Stimulated activated CD8-positive, alpha-beta memory T cell treated with anti-CD3 and anti-CD28 coated beads, Interleukin-7, amount 100 ng/mL, for 1 hour (primary cell): ENCODE measurements at places on chromosomes 2 and 18.

DNA sequence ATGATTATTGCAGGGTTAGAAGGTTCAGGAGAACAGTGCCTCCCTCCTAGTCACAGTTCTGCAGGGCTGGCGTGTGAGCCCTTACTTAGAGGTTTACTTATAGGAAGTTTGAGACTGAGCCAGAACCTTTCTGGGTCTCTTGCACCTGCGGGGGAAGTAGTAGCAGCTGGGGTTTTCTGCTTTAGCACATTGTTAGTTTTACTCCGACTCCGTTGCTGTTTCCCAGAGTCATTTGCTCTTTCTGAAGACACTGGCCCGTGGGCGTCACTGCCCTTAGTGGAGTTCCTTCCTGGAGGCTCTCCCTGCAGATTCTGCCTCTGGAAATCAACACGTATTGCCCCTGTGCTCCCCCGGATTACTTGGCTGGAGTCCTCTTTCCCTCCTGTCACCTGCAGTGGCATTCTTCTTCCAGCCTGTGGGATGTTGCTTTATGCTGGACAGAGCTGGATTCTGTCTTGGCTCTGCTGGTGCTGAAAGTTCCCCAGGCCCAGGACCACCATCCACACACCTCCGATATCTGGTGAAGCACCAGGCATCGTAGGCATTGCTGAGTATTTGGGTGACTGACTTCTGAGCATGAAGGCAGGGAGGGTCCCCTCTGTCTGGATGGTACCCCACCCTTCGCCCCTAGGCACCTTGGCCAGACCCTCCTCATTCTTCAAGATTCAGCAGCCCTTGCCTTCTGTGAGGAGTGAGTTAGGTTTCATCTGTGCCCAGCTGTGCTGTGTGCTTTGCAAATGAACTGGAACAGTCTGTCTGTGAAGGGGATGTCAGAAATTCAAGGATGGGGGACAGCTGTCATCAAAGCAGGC lies 51.7 kb downstream of the AGAP1 start:
- DNase-seq, result no peak

DNA sequence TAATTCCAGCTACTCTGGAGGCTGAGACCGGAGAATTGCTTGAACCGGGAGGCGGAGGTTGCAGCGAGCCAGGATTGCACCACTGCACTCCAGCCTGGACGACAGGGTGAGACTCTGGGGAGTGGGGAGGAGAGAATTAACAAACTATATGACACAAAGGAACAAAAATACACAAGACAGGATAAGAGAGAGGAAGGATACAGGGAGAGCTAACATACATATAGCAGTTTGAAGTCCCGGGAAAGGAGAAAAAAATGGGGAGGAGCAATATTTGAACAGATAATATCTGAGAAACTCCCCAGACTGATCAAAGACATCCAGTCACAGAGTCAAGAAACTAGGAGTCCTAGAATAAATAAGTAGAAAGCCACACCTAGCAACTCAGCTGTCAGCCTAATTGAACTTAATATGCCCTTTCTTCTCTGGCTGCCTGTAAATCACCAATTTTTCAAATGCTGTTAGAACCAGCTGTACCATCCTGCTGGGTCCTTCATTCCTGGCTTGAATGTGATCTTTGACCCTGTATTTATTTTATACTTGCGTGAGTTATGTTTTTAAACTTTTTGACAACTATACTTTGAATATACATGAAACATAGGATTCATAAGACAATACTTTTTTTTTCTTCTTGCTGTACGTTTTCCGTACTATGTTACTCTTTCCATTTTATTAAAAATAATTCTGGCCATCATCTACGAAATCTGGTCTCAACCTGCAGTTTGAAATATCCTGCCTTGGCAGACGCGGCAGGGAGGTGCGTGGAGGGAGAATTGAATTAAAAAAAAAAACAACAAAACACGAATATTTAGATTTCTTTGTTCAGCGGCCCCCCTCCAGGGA lies 876 bp upstream of the CYP27A1 start:
- no peak for DNase-seq

DNA sequence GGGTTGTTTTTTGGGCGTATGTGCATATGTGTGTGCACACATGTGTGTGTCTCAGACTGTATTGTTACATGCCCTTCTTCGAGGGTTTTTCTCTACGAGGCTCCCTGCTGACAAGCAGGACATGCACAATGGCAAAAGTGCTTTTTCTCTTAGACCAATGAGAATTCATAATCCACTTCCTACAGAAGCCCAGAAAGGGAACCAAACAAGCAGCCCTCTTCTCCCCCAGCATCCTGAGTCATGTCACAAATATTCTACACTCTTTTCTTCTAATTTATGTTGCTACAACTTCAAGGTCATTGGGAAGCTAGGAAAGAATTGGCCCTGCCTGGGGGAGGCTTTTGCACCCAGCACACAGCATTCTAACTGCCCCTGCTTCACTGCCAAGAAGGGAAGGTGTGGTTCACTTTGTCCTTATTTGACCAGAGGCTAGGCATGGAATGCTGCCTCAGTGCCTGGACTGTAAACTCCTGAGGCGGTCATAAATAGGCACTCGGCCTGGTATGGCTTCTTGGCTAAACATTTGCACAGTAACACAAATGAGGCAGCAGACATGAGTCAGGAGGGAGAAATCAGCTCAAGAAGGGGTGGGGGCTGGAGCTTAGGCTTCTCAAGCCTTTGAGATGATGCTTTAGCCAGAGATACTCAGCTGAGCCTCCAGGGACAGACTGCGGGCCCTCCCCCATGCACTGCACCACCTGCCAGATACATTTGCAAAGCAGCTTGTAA lies 92.7 kb upstream of the KLF7 start:
- DNase-seq, result no peak

DNA sequence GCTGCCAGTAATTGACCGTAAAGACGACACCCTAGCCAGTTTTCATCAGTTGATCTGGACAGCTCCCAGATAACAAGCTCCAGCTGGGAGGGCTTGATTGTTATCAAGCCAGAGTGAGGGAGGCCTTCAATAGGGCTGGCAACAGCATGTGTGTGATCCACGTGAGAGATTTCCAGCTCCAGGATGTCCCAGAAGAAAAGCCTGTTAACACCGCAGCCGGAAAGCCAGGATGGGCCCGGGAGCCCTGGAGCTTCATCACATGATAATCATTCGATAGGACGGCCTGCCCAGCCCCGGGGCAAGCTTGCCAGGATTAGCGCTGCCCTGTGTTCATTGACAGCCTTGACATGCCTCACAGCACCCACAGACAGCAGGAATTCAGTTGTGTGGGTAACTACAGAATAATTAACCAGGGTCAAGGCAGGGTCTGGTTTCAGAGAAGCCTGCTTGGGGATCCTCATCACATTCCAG lies 182.5 kb downstream of the C1D start:
- no peak for DNase-seq

- DNase-seq, result no peak
Measured at GRCh38 chr2:3483986-3484960, 35.1 kb downstream of the ADI1 start.
